Stimulated activated CD8-positive, alpha-beta memory T cell treated with anti-CD3 and anti-CD28 coated beads, Interleukin-15, amount 100 ng/mL, for 4 hours (primary cell): ENCODE measurements at places on chromosomes 4 and X.

DNA sequence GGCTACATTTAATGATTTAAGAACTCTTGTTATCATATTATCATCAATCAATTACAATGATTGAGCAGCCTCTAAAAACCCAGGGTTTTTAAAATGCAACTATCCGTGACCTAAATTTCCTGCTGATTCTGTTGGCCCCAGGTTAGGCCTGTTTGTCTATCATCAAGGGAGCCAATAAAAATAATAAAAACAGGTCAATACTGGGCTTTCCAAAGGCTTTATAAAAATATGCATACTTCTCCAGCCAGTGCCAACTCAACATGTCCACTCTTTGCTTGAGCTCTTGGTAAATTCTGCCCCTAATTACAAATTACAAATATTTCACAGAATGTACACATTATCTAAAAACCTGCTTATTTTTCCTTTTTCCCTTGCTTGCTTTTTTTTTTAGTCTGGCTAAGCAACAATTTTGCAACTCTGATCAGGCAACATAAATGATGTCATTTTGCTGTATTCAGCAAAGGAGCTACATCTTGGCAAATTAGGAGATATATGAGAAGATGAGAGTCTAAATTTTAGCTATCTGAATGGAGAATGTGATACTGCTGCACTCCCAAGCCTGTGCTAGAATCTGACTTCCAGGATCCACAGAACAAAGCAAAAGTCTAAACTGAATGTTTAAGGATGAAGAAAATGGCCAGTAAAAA is 204.0 kb downstream of the SCFD2 start:
- no peak for DNase-seq

DNA sequence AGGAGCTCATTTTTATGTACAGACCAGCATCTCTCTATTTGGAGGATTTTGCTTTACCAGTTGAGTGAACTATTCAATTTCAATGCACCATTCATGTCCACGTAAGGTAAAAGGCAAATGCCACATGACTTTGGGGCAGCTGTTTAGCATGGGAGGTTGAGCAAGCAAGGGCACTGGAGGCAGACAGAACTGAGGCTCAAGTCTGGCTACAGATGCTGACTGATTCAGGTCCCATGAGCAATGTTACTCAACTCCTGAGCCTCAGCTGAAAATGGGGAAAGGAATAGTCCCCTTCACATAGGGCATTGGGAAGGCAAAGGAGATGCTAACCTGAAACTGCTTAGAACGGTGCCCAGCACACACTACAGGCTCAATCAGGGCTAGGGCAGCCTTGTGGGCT is 93.0 kb upstream of the MTM1 start:
- no peak for DNase-seq

DNA sequence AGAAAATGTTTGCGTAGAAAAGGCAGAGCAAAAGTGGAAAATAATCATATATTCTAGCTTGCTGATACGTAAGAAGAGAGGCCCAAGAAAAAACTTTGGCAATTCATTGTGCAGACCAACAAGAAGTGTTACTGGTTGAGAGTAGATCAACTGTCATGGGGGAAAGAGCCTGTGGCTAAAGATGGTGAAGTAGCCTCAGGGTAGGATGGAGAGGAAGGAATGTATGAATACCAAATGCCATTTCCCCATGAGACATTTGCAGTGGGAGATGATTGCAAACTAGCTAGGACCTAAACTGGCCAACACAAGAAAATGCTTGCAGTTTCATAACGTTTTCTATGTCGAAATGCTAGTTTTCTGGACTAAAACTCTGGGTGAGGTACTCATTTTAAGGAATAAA is 47.7 kb upstream of the ADGRL3 start:
- no peak for DNase-seq

DNA sequence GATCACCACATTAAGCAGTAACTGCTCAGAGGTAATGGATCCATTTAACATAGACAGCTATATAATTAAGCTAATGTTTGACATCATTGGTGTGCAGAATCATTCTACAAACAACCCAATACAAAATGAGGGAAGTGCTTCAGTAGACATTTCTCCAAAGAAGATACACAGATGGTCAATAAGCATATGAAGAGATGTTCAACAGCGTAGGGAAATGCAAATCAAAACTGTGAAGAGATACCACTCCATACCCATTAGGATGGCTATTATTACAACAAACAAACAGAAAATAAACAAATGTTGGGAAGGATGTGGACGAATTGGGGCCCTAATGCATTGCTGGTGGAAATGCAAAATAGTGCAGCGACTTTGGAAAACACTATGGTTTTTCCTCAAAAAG is 294.6 kb downstream of the ANK2 start:
- DNase-seq: no peak

DNA sequence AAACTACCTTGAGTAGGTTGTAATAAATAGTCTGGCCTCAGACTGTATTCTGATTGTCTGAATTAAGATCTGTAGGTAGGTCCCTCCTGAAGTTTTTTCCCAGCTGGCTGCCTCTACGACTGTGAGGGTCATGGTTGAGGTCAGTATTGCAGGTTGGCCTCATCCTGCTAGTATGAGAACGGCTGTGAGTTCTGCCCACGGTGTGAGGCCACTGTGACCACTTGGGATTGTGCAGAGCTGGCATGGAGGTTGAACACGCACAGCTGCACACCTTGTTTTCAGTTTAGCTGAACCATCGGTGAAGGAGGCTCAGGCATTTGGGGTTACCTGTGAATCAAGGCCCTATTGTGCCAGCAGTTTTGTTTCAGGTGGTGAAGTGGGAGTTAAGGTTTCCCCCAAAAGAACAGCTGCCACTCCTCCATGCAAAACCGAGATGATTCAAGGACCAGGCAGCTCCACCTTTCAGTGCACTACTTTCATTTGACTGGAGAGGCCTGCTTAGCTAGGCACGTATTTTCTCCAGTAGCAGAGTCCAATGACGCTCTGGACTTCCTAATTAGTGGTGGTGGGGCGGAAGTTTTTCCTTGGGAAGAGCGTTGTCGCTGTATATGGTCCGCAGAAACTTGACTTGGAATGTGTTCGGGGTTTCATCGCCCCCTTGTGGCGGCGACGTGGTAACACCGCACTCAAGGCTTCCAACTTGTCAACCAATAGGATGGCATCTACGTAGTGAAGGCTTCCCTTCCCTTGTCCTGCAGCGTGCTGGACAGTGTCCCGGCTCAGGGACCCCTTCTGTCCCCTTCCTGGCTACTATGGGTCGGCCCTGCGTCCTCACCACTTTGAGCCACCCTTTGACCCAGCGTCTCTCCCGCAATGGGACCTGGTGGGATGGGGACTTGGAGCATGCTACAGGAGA is 13.8 kb downstream of the CMC4 start:
- DNase-seq: no peak

DNA sequence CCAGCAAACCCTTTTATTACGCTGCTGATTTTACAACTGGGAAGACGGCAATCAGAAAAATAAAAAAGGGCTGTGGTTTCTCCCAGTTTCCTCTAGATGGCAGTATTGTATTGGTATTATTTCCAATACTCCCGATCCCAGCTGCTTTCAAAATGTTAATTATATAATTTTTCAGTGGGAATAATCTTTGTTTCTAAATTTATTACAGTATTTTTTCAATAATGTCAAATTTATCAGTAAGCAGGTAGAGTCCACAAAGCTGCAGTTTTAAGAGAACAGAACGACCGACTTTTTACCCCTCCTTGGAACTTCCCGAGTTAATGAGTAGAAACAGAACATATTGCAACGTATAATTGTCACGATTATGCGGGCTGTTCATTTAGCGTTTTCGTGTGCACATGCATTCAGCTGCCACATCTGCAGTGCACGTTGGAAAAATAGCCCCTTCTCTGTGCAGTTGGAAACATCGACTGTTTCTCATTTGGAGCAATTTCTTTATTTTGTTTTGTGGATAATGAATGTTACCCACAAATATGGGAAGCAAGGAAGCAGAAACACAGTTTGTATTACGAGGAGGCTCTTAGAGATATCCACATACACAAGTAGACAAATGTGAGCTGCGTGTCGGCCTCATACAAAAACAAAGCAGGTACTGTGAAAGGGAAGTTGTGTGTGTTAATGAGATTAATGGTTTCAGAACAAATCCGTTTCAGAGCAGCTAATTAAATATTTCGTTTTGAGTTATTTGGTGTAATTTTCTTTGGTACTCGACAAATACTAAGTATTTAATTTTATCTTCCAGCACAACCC is 188.0 kb downstream of the STIM2 start:
- no peak for DNase-seq

GRCh38 chr4:183961795-183962194 is 56.7 kb downstream of the STOX2 start:
- DNase-seq: no peak

DNA sequence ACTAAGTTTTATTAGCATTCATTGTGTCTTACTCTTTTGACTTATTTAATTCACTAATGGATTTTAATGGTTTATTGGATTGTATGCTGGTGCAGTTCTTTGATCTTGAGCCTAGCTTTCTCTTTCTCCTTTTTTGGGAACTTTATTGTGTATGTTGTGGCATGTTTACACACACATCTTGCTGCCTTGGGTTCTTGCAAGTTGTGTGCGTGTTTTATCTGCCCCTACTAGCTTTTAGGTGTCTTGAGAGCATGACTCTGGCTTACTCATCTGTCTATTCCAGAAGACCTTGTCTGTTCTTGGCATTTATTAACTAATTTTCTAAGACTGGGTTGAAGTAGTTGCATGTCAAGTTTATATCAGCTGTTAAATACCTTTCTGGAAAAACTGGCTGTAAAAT is 2.7 kb downstream of the TMEM165 start:
- no peak for DNase-seq

DNA sequence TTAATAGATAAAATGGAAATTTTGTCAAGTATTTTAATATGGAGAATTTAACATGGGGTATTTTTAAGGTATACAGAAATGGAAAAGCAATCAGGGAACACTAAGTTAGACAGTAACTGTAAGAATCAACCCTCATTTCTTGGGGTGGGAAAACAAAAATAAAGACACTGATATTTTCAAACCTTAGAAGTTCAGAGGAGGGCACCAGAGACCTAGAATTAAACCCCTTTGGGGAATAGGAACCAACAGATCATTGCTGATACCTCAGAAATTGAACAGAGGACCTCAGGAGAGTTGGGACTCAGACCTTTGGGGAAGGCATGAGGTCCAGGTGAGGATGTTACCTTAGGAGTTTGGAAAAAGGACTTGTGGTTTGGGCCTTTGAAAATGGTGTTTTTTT is 435.6 kb downstream of the TMA16 start:
- no peak for DNase-seq

DNA sequence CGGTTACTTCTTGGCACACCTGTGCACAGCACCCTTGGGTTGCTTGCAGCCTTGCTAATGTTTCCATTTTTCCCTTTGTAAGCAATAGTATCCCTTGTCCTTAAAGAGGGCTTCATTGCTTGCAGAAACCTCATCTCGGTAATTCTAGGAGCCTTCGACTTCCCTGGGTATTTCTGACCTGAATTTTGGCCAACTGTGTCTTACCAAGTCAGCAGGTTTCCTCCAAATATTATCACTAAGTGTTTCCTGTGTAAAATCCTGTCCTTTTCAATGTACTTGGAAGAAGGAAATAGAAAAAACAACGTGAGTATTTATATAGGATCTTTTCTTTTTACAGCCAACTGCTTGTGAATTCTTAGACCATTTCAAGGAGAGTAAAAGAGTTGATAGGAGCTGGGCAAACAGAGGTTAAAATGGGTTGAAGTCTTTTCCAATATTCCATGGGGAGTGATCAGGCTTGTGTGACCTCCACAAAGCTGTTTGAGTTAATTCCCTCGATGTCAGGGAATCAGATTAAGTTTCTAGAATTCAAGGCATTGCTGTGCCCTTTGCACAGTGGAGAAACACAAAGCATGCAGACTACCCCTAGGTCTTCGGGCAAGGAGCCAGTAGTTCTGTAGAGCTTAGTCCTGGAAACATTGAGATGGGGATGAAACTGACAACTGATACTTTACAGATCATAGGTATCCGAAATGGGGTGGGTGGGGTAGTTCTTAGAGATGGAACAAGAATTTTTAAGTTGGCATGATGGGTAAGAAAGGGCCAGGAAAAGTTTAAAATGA is 209.9 kb downstream of the CPE start:
- no peak for DNase-seq

- no peak for DNase-seq
Measured at GRCh38 chrX:46649421-46650260, 76.1 kb downstream of the CHST7 start.

DNA sequence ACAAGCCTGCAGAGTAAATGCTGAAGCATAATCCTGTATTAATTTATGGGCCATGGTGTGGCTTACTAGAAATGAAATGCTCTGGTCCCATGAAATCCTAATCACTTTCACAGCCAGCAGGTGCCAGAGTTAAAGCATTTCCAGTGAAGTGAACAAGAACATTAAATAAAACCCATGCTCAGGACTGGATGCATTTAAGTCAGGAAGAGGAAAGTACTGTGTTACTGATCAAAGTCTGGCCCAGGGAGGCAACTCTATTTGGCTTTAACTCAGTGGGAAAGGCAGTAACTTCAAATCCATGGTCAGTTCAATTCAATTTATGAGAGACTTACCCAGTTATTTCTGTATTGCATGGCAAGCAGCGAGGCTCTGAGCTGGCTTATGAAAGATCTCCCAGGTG is 29.2 kb downstream of the AGA start:
- no peak for DNase-seq

GRCh38 chr4:139808808-139809756 is 143.5 kb downstream of the MGST2 start:
- no peak for DNase-seq

GRCh38 chr4:131370846-131371245 is 1778.2 kb upstream of the PCDH10 start:
- no peak for DNase-seq

DNA sequence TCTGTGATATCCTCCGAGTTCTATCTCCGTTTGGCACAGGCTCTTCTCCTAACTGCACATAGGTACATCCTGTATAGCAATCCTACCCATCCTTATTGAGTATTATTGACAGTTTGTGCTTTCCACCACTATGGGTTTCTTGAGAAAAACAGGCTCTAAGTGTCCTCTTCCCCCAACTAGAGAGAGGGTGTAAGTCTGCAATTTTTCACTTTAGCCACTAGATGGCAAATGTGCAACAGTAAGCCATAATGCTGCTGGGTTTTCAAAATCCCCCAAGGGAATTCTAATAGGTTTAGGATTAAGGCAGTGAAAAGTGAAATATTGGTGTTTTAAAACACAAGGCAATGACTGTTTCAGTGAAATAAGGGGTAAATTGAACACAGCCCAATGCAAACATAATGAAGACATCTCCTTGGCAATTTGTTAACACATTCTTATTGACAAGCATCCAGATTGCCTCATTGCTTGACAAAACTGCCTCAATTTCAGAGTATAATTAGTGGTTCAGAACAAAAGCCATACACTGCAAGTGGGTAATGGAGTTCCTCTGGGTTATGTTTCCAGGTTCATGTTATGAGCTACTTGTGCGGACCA is 239.0 kb upstream of the HTR2C start:
- DNase-seq: no peak

DNA sequence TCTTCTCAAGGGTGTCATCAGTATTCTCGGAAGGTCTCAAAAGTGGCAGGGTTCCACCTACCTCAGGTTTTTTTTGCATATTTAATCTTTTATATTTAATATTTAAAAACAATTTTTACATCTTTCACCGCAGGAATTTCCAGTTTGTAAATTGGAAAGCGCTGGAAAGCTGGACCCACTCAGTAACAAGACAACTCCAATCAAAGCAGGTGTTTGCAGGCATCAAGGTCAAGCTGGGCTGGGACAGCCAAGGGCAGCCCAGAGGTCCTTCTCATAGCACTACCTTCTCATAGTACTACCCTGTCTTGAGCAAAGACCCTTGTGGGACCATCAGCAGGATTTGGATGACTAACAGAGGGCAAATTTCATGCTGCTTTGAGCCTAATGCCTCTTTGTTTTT is 160.1 kb downstream of the TET2 start:
- DNase-seq: no peak

GRCh38 chr4:137421796-137422195 is 110.5 kb downstream of the PCDH18 start:
- DNase-seq: no peak
